ENCODE measurements at places on chromosomes 11 and 22.

- no peak for DNase-seq
Observed at GRCh38 chr11:132099692-132100091, 729.3 kb downstream of the NTM start.

DNA sequence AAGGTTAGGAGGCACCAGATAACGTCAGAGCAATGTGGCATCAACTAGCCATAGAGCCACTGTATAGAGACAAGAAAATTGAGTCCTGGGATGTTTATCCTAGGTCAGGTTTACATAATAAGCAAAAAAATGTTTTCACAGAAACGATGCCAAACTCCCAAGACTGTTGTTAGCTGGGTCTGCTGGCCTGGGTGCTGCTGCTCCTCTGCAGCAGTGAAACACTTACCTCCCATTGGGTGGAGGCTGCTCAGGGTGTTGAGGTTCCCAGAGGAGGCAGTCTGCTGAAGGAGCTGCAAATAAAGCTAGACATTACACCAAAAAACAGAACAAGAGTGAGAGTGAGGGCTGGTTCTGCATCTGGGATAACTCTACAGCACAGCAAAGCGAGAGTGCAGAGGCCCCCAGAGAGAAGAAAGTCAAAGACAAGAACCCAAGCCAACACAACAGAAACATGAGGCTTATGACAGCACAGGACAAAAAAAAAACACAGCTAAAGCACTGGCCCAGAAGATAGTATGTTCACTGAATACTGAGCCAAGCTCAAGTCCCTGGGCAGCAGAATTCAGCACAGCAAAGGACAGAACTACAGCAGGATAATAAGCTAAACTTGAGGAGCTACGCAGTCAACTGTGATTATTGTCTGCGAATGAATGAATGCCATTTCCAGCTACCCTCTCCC, 29.9 kb upstream of the RAPSN start:
- no peak for DNase-seq

DNA sequence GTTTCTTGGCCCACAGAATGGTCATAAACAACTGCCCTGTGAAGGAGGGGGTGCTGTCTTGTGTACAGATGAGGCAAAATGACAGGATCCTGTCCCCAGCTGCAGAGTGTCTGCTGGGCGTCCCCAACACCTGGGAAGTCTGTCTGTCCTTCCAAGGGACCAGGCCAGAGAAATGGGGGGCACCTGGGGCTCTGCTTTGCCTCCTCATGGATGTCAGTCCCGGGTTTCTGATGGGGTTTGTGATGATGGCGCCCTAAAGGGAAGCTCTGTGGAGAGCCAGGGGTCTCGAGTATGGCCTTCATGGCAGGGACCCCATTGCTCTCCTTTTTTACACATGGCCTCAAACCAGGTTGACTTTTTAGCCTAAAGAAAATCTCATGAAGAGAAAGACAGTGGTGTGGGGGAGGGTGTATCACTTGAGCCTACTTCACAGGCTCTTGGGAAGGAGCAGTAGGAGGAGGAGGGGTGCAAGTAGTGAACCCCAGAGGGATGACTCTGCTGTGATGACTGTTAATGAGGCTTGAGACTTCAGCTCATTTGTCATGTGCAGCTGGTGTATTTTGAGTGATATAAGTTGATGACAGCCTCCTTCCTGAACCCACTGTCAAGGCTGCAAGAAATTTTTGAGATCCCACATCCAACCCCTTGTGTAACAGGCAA, 40.6 kb upstream of the TUB start:
- no peak for DNase-seq

DNA sequence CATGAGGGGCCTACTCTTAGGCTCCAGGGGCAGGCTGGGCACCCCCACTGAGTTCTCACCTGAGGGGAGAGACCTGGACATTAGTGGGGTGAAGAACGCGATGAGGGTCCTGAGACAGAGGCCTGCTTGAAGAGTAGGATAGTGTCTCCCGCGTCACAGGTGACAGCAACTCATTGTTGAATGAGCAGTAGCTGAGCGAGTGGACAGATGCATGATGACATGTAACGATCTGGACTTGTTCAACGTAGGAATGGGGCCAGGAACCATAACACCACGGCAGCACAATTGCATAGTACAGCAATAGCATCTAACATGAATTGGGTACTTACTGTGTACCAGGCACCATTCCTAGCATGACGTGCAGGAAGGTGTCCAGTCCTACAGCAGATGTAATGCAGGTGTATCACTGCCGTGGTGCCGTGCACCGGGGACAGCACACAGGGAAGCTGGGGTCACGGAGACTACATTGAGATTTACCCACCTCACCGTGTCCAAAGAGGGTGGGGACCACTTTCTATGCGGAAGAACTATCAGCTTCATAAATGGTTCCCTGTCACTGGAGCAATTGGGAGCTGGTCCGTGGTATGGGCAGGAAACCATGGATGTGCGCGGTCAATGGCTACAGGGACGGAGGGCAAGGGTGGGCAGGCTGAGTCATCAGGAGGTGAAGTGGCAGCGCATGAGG, 1019.1 kb downstream of the TBC1D22A start:
- no peak for DNase-seq

GRCh38 chr11:90997241-90997640, 774.4 kb upstream of the CHORDC1 start:
- no peak for DNase-seq

DNA sequence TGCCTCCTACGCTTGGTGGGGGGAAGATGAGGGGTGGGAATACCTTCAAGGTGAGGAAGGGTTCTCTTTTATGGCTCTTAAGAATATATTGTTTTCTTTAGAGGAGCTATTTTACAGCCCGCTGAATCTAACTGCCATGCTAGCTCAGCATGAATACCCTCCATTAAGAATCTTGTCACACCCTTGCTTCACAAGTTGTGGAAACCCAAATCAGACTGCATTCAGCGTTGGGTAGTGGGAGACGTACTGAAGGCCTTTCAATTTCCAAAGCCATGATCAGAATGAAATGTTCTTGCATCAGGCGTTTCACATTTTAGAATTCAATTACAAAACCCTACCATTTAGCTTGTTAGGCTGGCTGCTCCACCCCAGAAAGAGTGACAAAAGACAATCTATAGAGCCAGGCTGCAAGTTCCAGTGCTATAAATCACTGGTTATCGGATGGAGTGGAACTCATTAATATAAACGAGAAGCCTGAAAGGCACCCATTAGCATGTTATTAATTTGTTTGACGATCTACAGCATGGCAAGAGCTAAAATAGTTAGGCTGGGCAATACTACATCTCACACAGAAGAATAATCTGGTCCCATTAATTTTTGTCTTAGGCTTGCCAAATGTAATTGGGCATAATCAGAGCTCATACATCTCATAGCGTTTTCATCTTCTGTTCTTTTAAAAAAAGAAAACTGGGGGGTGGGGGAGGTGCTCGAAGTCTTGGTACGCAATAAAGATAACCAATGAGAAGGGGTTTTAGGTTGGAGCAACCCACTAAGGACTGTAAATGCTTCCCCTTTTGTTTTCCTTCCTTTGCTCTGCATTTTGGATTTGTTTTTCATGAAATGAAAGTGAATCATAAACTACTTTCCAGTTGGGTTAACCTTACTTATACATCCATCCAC, 57.5 kb downstream of the ABTB2 start:
- no peak for DNase-seq

DNA sequence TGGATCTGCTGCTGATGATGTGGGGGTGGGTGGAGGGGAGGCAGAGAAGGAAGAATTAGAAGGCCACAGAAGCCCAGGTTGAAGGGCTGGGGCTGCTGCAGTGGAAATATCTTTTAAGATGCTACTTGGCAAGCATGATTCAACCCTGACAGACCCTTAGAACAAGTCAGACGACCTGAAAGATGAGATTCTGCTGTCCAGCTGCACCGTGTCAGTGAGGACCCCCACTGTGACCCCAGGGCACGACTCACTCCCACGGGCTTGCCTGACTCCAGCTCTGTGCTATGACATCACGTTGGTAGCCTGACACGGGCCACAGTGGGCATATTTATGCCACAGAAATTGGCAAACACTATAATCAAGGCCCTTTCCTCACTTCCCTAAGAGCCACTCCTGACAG, 36.0 kb downstream of the LRFN4 start:
- DNase-seq: no peak

GRCh38 chr22:45224988-45225731, 15.5 kb downstream of the KIAA0930 start:
- no peak for DNase-seq

GRCh38 chr22:20223421-20224255, 44.5 kb downstream of the RTN4R start:
- no peak for DNase-seq

GRCh38 chr11:111785886-111786412, 19.8 kb upstream of the PPP2R1B start:
- no peak for DNase-seq

DNA sequence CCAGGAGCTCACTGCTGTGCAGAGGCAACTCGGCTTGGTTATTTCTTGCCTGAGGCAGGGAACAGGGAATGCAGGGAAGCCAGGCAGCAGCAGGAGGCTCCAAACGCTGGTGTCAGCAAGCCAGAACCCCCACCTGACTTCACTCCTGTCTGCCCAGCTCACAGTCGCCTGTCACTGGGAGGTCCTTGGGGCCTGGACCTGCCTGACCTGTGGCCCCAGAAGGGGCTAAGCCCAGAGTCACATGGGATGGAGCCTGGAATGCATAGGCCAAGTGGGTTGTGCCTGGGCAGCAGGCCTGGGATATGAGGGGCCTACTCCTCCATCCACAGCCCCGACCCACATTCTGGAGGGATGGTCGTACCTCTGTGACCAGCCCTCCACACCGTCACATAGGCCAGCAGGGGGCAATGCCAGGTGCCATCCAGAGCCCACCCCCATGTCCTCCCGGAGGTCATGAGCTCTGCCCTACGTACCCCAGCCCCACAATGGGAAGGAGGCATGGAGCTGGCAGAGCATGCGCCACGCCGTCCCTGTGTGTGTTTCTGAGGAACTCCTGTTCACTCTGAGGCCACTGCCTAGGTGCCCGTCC, 5.2 kb downstream of the RASSF7 start:
- DNase-seq: no peak

GRCh38 chr11:1879941-1880720, 11.6 kb downstream of the PRR33 start:
- DNase-seq: no peak

GRCh38 chr22:42509548-42509947, 10.0 kb downstream of the RRP7A start:
- DNase-seq: no peak

GRCh38 chr11:3096909-3097530, 39.8 kb upstream of the CARS1 start:
- DNase-seq: no peak

DNA sequence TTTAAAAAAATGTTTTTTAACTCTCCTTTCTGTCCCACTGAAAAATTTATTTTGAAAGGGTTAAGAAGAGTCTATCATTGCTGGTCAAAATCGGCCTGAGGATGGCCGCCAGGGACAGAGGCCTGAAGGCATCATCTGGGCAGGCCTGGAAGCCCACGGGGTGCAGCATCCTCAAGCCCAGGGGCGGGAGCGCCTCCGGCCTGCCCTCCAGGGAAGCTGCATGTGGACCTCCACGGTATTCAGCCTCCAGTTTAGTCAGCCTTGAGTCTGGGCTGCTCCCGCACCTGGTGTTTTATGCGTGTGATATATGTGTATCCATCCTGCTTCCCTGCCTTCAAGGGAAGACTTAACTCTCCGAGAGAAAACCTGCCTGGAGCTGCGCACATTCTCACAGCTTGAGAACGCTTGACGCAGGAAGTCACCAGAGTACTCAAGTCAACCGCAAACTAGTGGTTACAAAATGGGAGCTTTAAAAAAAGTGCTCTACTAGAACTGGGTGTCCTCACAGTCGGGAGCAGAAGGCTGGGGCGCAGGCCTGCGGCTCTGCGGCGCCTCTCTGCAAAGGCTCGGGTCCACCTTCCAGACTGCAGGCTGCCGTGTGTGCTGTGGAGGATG, 13.6 kb upstream of the BID start:
- no peak for DNase-seq

GRCh38 chr22:49746065-49746464, 81.6 kb downstream of the BRD1 start:
- no peak for DNase-seq

DNA sequence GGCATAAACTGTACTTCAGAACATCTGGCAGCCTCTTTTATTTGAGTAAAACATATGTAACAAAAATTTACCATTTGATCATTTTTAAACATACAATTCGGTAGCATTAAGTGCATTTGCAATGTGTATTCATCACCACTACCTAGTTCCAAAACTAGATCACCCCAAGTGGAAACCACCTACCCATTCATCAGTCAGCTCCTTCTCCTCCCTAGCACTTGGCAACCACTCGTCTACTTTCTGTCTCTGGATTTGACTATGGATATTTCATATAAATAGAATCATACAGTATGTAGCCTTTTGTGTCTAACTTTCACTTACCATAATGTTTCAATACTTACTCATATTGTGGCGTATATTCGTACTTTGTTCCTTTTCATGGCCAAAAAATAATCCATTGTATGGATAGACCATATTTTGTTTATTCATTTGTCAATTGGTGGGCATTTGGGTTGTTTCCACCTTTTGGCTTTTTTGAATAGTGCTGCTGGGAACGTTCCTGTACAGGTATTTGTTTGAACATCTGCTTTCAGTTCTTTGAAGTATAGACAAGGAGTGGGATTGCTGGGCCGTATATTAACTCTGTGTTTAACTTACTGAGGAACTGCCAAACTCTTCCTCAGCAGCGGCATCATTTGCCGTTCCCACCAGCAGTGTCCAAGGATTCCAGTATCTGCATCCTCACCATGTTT, 27.2 kb upstream of the ADORA2A start:
- DNase-seq: no peak
